Keratinocyte (primary cell): ENCODE measurements at places on chromosomes 2 and 18.

DNA sequence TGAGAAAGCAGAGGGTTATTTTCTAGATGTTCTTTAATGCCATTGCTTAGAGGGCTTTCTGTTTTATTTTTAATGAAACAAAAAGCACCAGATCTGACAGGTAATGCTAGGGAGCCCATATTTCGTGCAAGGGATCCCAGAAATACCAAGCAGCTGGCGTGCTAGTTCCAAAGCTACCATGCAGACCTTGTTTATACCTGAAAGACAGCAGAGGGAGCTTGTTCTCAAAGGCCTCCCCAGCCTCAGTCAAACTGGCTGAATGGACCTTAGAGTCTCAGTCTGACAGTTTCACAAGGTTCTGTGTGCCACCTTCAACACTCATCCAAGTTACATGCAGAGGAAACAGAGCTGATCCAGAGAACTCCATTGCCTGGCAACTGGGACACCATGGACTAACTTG lies 48.6 kb downstream of the GALNT14 start:
- no peak for DNase-seq

DNA sequence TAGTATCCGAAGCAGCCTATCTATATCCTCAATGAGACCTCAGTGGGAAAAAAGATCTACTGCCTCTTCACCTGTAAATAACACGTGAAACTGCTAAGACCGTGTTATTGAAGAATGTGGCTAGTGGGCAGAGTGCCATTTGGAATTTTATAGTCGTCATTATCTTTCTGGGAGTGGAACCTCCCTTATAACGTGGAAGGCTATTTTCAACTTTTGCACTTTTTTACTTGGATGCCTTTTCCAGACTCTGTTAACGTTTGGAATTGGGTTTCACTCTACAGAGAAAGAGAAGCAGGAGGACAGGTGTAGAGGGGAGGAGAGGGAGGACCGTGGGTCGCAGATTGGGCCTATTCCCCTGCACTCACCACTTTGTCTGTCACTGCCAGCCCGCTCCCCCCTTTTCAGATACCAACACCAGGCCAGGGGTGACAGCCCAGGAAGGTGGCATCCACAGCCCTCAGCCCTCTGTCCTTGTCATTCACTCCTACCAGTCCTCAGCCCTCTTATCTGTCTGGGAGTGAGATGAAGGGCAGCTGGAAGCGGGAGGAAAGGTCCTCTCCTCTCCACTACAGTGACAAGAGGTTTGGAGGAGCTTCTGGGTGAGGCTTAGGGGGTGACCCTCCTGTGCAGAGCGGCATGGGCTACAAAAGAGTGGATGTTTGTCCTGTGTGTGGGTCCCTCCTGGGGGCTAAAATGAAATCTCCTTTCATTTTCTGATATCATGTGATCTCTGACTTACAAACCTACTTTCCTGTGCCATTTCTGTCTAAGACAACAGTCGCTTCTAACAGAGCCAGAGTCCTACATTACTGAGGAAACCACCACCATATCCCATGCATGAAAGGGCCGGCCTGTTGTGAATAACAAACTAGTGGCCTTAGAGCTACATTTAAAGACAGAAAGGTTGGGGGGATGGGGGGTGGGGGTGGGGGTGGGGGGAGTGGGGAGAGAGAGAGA lies 23.9 kb upstream of the CEP68 start:
- no peak for DNase-seq

GRCh38 chr18:49756671-49757362 lies 56.5 kb downstream of the ACAA2 start:
- DNase-seq: no peak

DNA sequence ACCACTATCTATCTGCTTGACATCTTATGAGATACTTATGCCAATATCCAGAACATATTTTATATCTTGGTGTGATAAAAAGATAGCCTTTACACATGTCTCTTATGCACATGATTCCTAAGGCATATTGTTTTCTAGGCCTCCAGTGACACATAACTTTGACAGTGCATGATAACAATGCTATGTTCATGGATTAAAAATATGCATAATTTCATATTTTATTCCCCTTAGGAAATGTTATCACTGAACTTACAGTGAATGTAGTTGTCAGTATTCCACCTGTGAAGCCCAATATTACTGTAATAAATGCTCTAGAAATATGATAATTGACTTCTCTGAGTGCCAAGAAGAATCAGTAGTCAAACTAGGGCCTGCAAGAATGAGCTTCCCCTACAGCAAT lies 532.3 kb downstream of the SPAG16 start:
- no peak for DNase-seq

- no peak for DNase-seq
These were observed 127.1 kb upstream of the TTC39C start for GRCh38 chr18:23887493-23887892.

- no peak for DNase-seq
These were observed 18.2 kb upstream of the ADAM17 start for GRCh38 chr2:9573840-9574239.

DNA sequence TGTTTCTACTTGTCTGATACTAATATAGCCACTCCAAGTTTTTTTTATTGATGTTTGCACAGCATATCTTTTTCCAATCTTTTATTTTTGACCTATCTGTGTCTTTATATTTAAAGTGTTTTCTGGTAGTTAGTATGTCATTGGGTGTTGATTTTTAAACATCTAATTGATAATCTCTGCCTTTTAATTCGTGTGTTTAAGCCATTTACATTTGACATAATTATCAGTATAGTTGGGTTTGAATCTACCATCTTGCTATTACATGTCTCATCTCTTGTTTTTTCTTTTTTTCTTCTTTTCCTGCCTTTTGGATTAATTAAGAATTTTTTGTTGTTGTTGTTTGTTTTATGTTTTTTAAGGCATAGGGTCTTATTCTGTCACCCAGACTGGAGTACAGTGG lies 44.2 kb downstream of the TAF1B start:
- no peak for DNase-seq
